ENCODE measurements at places on chromosomes 5 and 9.

DNA sequence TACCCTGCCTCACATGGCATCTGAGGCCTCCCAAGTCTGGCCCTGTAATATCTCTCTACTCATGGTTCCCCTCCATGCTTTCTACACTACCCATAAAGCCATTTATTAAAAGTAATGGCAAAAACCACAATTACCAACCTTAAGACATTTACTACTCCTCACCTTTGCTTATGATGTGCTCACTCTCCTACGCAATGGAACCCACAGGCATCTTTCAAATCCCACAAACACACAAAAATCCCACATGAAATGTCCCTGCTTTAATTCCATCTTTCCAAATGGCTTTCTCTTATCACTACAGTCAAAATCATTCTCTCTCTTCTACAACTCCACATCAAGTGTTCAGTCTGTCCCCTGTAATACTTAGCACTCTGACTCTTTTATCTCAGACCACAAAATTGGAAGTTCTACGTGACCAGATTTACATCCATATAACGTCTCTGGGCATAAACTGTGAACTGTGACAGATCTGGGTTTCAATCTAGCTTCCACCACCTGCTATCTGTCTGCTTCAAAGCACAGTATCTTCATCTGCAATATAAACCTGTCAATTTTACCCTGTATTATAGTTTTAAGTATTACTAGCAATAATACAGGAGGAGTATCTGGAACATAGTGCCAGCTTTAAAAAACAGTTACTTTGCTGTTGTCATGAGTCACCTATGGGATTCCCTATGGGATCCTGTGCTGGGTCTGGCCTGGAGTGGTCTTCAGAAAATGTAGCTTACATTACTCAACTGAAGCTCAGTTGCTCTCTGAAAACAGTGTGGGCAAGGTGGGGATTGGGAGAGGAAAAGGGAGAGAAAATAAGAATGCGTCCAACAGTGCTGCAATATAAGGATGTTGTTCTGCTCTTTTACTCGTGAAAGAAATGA is 137.1 kb upstream of the TRIM32 start:
- no peak for DNase-seq

GRCh38 chr9:96383165-96383942 is at the start of gene SLC35D2:
Gene SLC35D2 (minus strand): TSS chr9:96383711. CDS start chr9:96383634, 77 bp downstream.
- no peak for DNase-seq

- no peak for DNase-seq
Measured at GRCh38 chr9:3045153-3045552, 201.3 kb upstream of the PUM3 start.

DNA sequence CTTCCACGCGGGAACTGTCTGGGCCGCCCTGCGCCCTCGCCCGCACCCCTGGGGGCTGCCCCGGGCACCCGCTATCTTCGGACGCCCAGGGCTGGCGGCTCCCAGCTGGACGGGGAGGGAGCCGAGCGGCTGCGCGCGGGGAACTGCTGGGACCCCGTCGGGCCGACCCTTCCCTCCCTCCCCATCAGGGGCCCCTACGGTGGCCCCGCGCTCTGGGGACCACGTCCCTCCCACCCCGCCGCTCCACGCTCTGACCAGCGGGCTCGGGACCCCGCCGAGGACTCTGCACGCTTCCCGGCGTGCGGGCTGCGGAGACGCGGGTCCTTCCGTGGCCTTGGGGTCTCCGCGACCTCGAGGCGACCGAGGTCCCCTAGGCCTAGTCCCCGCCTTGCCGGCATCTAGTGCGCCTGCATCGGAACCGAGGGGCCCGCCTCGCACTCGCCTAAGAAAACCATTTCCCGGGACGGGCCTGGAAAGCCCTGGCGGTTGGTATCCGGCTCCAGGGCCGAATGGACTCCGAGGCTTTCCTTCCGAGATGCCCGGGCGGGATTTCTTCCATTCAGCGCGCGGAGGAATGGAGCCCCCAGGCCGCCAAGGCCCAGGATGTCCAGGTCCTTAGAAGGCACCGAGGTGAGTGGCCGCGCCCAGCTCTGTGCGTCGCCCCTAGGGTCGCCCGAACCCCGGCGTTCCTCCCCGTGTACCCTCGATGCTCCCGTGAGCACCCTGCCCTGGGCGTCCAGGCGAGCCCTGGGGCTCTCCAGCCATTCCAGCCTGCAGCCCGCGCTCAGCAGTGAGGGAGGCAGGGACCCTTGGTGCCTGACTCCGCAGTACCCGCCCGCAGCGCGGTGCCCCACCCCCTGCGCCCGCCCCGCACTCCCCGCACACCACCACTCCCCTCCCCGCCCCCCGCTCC is 705 bp upstream of the SLC6A3 start:
- no peak for DNase-seq

DNA sequence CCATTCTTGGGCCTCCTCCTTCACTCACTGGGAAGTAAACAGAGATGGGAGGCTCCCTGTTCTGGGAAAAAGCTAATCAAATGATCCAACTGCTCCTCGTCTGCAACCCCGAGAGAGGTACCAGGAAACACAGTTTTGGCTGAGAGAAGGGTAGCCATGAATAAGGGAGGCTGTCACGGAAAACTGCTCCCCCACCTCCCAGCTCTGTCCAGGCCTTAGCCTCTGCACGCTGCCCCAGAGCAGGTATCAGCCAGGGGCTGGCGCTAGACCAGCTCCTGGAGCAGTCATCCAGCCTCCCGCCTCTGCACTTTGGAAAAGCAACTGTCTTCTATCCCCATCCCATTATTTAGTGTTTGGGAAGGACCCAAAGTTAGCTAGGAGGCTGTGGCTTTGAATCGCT is 266.1 kb downstream of the NDUFS4 start:
- no peak for DNase-seq

DNA sequence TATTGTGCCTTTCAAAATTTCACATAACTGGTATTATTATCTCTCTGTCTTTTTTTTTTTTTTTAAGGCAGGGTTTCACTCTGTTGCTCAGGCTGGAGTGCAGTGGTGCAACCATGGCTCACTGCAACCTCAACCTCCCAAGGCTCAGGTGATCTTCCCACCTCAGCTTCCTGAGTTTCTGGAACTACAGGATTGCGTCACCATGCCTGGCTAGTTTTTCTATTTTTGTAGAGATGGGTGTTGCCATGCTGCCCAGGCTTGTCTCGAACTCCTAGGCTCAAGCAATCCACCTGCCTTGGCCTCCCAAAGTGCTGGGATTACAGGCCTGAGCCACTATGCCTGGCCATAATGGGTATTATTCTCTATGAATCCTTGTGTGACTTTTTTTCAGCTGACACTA is 402.3 kb upstream of the SMARCA2 start:
- DNase-seq, result no peak

- no peak for DNase-seq
Measured at GRCh38 chr5:78557601-78558000, 91.0 kb downstream of the LHFPL2 start.

GRCh38 chr9:26368241-26368640 is 524.4 kb downstream of the CAAP1 start:
- DNase-seq, result no peak

- no peak for DNase-seq
Measured at GRCh38 chr9:22030101-22030598, 21.0 kb upstream of the CDKN2B start.

DNA sequence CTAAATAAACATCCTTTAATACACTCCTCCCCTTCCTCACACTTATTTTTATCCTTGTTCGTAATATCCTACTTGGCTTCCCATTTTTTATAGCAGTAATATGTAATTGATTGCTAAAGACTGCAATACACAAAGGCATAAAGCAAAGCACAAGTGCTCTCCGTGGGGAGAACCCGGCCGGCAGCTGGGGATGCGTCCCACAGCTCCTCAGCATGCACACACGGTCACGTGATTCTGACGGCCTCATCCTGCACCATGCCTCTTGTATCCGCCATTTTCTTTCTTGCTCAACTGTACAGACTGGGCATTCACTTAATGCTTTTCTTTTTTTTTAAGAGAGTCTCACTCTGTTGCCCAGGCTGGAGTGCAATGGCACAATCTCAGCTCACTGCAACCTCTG is 2.8 kb downstream of the BRD3OS start:
- DNase-seq, result no peak

GRCh38 chr5:8829323-8830029 is 716.4 kb downstream of the SEMA5A start:
- DNase-seq, result no peak

DNA sequence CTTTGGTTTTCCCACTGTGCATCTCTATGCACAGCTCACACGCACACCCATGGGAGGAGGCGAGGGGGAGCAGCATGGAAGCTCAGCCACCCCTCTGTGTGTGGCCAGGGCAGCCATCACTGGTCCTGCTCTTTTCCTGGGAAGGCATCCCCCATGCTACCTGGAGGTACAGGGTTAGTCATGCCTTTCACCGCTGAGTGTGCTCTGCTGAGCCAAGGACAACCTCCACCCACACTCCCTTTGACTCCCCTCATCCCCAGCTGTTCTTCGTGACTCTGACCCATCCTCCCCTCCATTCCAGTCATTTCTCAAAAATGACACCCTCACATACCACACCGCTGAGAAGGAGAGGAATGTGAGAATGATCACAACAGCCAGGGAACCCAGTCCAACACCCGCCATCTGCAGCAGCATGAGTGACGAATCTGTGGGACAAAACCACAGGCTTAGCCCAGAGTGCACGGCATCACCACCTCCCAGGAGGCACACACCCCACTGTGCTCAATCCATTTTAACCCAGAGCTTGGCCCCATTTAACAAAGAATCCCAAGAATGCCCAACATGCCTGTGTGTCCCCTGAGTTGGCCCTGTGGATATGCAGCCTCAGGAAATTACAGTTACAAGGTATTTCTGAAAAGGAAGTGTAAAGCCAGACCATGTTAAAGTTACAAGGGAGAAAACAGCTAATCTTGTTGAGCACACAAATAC is 133.4 kb downstream of the SUSD1 start:
- DNase-seq, result no peak

- no peak for DNase-seq
Measured at GRCh38 chr5:24606971-24607370, 37.8 kb downstream of the CDH10 start.

DNA sequence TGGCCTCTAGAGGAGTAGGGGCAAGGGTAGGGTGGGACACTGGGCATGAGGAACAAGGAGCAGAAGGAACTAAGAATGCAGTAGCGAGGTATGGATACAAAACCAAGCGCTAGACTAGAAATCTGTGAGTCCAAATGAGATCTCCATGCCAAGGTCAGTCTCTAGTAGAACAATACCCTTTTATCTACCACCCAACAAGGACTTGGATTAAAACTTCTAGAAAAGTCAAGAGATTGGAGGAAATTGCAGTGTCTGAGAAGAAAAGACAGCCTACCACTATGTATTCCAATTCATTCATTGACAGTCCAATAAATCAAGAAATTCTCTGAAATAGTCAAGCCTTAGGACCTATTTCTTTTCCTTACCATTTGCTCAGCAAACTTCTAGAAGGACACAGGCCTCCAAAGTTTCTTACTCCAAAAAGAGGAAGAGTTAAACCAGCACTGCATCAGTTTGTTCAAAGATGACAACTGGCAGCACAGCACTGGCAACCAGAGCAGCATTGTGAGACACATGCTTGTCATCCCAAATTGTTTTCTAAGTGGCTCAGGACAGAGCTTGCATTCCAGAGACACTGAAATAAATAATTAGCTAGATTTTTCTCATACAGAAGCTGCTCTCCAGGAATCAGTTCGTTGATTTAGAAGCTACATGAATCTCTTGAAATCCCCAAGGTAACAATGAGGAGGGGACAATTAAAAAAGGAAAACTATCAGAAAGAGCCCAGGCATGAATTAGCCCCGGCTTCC is 22.6 kb downstream of the ABCA1 start:
- DNase-seq, result no peak

- no peak for DNase-seq
Measured at GRCh38 chr5:158473016-158473635, 614.2 kb upstream of the CLINT1 start.

DNA sequence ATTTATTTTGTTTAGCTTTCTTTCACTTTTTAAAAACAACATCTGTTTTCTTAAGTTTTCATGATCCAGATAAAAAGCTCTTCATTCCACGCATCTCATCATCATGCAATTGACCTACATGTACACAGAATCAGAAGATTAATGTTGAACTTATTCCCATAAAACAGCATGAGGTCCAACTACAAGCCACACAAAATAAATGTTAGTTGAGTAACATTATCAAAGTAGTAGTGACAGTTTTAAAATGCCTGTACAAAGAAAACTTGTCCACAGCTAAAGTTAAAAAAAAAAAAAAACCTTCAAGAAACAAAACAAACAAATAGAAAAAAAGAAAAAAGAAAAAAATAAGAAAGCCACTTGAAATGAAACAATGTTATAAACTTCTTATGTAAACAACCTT is 846.3 kb downstream of the TLE1 start:
- DNase-seq, result no peak

- no peak for DNase-seq
Measured at GRCh38 chr5:143245929-143246561, 157.4 kb downstream of the NR3C1 start.

- no peak for DNase-seq
Measured at GRCh38 chr9:81032831-81033230, 656.5 kb downstream of the TLE1 start.

GRCh38 chr5:39640552-39640951 is 215.8 kb upstream of the DAB2 start:
- no peak for DNase-seq

- no peak for DNase-seq
Measured at GRCh38 chr9:114259798-114260523, 62.9 kb upstream of the ORM1 start.

DNA sequence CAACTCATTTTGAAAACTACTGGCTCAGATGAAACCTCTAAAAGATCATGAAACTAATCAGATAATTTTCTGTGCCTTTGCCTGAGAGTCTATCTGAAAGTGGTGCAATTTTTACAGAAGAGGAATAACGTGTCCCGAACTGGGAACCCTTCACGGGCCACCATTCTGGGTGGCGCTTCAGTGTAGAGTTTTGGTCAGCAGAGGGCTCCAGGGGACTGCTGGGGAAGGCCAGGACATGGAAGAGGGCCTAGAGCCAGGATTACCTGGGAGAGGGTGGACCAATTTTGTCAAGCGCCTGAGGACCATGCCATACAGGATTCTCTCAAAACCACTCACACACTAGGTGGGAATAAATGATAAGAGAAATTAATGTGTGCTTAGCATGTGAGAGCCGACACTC is 49.7 kb upstream of the PLEKHG4B start:
- no peak for DNase-seq

DNA sequence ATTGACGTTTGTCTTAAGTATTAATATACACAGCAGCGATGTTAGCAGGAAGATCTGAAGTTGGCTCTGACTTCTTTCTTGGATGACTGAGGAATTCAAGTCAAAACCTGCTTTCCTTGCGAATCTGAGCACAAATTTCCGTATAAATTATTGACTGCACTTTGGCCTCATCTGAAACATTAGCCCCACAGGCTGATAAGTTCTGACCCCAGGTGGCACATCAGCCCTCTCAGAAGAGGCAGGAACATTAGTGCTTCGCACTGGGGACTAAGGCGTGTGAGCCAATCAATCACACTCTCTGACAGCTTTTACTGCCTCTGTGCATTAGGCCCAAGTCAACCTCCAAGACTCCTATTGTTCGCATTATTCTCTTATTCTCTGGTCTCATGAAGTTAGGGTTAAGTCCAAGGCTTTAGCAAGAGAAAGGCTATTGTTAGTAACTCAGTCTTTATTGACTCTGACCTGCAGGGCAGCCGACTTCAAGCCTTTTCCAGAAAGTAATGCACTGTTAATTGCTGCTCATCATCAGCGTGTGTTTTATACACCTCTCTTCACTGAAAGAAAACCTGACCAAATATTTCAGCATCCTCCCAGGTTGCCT is 84.2 kb downstream of the ZNF608 start:
- DNase-seq, result no peak

- no peak for DNase-seq
Measured at GRCh38 chr5:104914536-104915070, 1352.0 kb upstream of the NUDT12 start.
